Left lung (tissue), 14 donors: ENCODE measurements at places on chromosomes 6 and 20. TPM values are rescaled to one million over a fixed set of nuclear protein-coding genes. Genes with fewer than 3 reads are reported as not detected.

The NMBR gene
- 0.31 TPM for polyA plus RNA-seq

The TFAP2A gene
- polyA plus RNA-seq, result 0.35 TPM

The LY6G6D gene
- polyA plus RNA-seq, result not detected

The DEF6 gene
- polyA plus RNA-seq, result 9.2 TPM

The DPPA5 gene
- not detected for polyA plus RNA-seq

The C20orf96 gene
- polyA plus RNA-seq, result 37.1 TPM

The LRFN2 gene
- not detected for polyA plus RNA-seq

The COL11A2 gene
- 3.1 TPM for polyA plus RNA-seq

The IFNGR1 gene
- polyA plus RNA-seq, result 78.0 TPM

The ANKS1A gene
- 31.0 TPM for polyA plus RNA-seq

- no peak for DNase-seq
Observed at GRCh38 chr20:36175475-36175995, 21.0 kb downstream of the EPB41L1 start.

DNA sequence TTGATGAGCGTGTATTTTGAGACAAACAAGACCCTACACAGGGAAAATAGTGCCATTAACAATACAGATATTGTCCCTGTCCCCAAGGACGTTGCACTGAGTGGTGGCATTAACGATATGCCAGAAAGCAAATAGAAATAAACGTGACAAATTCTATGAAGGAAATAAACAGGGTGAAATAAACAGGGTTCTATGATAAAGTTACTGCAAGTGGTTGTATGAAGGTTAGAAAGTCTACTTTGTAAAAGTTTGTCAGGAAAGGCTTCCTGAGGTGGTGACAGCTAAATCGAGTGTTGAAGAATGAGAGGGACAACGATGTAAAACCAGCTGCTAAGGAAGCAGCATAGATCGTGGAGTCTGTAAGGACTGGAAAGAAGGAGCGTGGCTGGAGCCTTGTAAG, 380.2 kb downstream of the LAMA2 start:
- no peak for DNase-seq

DNA sequence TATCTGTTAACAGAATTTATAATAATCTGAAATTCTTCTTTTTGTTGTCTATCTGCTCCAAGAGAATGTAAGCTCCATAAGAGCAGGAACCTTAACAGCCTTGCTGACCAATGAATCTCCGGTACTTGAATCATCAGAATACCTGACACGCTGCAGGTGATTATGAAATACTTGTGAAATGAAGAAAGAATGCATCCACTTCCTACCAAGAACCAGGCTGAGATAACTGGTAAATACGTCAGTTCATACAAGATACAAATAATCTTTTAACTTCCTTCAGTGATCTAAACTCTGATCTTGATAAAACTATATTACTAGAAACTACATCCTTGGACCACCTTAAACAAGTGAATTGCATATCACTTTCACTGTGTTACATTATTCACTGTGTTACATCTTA, 116.2 kb downstream of the MAP3K5 start:
- no peak for DNase-seq

GRCh38 chr20:41050361-41051008, 21.9 kb downstream of the TOP1 start:
- no peak for DNase-seq

DNA sequence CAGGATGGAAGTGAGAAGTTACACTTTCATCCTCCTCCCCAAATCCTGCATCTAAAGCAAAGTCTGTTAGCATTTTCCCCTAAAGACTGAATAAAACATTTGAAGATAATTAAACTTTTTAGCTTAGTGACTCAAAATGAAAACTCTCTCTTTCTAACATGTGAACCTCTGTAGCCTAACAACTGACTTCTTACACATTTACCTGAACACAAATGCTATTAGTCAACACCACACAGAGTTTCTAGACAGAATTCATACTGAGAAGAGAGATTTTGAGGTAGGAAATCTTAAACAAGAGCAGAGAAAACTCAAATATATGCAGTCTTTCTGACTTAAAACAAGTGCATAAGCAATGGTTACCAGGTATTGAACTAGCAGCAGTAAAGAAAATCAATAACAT, 149.9 kb upstream of the SMLR1 start:
- no peak for DNase-seq

- DNase-seq, result peak; percentile 11
Observed at GRCh38 chr6:121651420-121651819, 216.0 kb downstream of the GJA1 start.

- DNase-seq, result no peak
Observed at GRCh38 chr6:2218866-2219265, 26.5 kb downstream of the GMDS start.

DNA sequence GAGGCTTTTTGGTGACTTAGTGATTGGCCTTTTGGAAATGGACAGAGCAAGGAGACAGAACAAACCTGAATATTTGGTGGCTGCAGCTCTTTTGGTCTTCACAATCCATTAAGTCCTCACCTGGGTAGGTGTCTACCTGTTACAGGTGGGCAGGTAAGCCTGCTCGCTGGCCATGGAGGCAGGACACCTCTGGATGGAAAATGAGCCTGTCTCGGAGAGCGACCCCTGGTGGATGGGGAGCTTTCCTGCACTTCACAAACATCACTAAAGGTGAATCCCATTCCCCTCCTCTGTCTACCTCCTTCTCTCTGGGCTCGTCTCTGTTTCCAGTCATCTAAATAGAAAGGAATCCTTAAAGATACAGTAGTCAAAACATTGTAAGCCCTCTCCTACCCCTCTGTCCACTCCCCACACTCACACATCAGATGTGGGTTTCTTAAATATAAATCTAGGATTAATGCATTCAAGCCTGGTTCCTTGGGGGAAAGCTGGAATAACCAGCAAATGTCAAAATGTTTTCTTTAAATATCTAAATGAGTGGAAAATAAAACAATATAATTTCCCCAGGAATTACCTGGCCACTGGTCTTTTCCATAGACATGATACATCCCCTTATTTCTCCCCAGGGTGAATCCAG, 304.9 kb downstream of the CDH26 start:
- no peak for DNase-seq

- DNase-seq, result no peak
Observed at GRCh38 chr6:77587963-77588362, 64.9 kb upstream of the MEI4 start.

DNA sequence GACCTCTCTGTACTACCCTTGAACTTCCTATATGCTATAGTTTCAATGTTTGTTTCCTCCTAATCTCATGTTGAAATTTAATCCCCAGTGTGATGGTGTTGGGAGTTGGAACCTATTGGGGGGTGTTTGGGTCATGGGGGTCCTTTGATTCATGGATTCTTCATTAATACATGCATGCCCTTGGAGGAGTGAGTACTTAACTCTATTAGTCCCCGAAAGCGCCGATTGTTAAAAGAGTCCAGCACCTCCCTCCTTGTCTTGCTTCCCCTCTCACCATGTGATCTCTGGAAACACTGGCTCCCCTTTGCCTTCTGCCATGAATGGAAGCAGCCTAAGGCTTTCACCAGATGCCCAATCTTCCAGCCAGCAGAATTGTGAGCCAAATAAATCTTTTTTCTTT, 31.7 kb downstream of the NCR2 start:
- DNase-seq, result no peak

DNA sequence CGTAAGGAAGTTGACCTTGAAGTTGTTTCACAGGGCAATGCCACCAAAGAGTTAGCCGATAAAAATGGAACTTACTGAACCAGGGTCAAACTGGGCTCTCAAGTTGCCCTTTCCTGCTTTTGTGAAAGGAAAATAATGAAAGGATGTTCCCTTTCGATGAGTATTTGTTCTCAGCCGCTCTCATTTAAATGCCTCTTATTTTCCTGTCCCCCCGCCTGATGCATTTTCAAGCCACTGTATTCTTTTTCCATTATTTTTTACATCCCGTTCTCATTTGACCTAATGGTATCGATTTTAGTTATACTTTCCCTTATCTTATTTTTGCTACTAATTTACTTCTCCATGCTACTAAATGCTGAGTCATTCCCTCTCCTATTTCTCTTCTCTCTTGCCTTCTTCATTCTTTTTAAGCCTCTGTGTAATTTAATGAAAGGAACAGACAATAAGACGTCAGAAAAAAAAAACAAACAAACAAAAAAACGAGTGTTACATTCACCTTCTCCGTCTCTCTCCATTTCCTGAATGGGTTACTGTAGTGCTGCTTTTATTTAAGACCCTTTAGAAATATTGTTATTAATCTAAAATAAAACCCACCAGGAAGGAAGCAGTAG, 655 bp upstream of the NDUFAF4 start:
- no peak for DNase-seq

DNA sequence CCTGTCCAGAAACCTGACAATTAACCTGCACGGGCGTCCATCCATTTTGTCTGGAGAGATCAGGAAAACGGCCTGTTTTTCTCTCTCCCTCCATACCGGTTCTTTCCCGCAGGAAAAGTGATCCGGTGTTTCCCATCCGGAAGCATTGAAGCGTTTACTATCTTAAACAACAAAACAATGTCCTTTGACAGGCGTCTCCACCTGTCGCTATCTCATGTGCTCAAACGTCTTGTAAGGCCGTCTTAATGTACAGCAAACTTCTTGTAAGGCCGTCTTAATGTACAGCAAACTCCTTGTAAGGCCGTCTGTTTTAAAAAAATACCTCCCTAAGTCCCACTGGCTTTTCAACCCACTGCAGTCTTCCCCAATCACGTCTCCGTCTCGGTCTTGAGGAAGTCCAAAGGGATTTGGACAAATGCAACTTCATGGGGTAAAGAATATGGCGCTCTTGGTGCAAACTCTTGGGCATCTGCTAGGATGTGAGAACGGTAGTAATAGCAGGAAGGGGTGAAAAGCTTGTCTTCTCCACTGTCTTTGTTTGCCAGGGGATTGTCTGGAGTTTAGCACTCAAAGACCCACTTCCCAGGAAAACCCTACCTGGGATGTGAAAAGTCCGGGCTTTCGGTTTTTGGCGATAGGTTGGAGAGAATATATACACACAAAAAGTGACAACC, 29.9 kb upstream of the TRIM27 start:
- DNase-seq, result no peak

DNA sequence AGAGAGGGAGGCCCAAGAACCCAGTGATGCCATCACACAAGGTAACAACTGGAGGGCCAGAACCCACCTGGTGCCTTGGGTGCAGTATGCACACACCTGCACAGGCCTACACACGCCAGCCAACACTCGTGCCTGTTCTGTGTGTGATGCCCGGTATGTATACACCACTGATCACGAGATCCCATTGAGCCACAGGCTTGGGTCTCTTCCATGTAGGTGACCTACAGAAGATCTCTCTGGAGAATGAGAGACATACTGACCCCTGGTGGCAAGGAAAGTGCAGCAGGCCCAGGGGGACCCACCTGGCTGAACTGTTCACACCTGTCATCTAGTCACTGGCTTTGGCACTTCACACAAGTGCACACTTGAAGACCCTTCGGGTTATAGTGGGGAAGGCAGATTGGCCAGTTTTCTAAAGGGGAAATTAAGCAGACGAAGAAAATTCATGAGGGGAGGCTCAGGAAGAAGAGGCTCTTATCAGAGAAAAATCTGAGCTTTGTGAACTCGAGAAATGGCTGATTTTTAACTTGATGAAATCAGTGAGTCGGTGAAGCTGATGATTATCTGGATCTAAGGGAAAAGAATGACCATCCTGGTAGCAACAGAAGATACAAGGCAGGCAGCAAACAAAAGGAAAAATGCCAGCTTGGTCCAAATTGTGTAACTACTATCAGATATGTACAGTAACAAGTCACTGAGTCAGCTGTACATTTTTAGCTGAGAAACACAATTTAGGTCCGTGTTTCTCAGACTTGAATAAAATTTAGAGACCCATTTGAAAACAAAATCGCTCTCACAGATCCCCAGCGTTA, 69.1 kb upstream of the PBOV1 start:
- no peak for DNase-seq
